ENCODE measurements at places on chromosomes 16 and 17.

- no peak for DNase-seq
These were observed 49.8 kb downstream of the WDR45B start for GRCh38 chr17:82598256-82599119.

GRCh38 chr17:73293480-73293911, 18.3 kb downstream of the CDC42EP4 start:
- no peak for DNase-seq

DNA sequence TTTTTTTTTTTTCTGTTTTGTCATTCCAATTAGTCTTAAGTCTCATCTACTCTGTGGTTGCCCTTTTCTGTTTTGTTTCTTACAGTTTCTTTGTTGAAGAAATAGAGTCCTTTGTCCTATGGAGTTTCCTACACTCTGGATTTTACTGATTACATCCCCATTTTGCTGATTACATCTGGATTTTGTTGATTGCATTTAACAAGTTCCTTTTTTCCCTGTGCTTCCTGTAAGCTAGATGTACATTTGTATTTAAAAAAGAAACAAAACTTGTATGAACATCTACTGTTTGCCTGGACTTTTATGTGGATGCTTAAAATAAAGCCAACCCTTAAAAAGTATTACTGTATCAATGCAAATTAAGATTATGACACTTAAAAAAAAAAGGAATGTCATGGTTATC, 147.6 kb downstream of the CHD9 start:
- no peak for DNase-seq

DNA sequence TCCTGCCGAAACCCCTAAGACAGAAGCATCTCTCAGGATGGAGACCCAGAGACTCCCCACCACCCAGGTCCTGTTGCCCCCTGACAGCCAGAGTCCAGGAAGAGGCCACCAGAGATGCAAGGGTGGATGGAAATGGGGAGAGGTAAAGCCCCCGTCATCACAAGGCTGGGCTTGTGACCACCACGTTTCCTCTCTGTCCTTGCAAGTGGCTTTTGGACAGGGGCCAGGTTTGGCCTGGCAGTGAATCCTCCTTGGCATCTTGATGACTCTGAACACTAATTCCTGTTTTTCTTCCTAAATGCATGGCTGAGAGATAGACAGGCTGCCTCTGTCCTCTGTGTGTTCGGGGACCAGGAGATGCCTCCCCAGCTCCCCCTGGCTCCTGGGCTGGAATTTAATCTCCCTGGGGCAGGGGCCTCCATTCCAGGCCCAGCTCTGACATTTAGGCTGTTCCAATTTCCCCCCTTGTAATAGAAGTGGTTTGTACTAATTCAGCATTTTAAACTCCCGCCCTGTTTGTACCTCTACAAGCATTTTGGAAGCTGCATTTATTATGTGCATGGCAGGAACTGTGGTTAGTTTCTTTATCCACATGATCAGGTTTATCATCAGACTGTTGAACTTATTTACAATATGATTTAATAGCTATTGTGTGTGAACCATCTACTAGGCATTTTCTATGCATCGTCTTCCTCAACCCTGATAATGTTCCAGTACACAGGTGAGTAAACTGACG, 116.1 kb upstream of the IRX6 start:
- DNase-seq = no peak

GRCh38 chr17:51374209-51374608, 113.9 kb downstream of the UTP18 start:
- no peak for DNase-seq

- no peak for DNase-seq
These were observed 6.4 kb downstream of the ATP1B2 start for GRCh38 chr17:7656958-7657609.

GRCh38 chr17:68057531-68057952, 22.0 kb downstream of the KPNA2 start:
- DNase-seq = peak; percentile 32

DNA sequence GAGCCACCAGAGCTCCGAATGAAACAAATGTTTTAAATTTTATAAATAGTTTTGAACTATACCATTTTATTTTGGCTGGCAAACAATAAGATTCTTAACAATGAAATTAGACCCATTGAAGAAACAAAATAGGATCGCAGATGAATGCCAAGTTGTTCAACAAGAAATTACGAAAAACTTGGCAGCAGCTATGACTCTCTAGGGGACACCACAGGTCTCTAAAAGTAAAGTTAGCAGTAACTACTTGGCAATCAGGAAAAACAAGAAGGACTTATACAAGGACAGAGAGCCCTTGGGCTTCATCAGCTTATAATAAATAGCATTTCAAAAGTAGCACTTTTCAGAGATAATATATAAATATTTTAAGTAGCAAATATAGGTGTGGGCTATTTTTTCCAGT, 603.8 kb upstream of the PSMD7 start:
- no peak for DNase-seq

Data from NCI-H526 (cell line).